Endothelial cell (in vitro differentiated cells): ENCODE measurements at places on chromosomes 6 and 20.
A peak's percentile ranks its signal among the peaks of the same experiment; 100 is the strongest.

GRCh38 chr20:20446001-20446400 lies 78.1 kb downstream of the INSM1 start:
- no peak for DNase-seq
- no peaks in the 10 kb centered on the region for H3K27me3 ChIP-seq
- no peak overlapping the region for H3K27ac ChIP-seq
- no peaks in the 10 kb centered on the region for H3K4me1 ChIP-seq

GRCh38 chr6:104532462-104532861 lies 327.3 kb downstream of the HACE1 start:
- DNase-seq, result no peak
- peaks cover 4% of the 10 kb centered on the region for H3K27me3 ChIP-seq
- no peak overlapping the region for H3K27ac ChIP-seq
- H3K4me1 ChIP-seq, result peaks cover 7% of the 10 kb centered on the region
- no peaks in the 10 kb centered on the region for H3K36me3 ChIP-seq

DNA sequence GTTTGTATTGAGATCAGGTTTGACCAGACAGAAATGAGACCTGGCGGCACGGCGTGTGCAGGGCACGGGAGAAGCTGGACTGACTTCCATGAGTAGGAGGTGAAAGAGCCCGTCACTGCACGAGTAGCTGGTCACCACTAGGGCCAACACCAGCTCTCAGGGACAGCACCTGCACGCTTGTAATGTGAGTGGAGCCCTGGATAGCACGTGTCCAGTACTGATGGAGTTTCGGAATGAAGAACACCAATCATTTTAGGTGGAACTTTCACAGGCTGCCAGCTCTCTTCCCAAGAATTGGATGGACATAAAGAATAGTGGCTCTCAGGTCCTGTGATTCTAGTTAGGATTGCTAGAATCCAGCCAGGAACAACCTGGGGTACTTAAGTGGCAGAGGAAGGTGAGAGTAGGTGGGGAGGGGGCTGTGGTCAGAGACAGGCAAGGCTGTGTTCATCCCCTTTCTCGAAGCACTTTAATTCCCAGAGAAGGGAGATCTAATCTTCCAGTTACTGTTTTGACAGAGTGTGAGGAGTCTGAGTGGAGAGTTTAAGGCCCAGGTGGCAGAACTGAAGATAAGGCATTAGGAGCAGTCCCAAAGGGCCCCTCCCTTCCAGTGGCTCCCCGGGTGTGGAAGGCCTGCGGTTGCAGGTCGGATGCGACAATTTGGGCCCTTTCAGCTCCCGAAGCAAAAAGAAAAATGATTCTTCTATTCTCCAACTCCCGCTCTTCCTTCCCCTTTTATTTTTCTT lies 314.8 kb downstream of the QKI start:
- H3K27me3 ChIP-seq, result peaks cover 6% of the 10 kb centered on the region
- H3K4me3 ChIP-seq, result no peak overlapping the region
- H3K36me3 ChIP-seq, result no peaks in the 10 kb centered on the region
- DNase-seq, result no peak
- H3K27ac ChIP-seq, result no peak overlapping the region

DNA sequence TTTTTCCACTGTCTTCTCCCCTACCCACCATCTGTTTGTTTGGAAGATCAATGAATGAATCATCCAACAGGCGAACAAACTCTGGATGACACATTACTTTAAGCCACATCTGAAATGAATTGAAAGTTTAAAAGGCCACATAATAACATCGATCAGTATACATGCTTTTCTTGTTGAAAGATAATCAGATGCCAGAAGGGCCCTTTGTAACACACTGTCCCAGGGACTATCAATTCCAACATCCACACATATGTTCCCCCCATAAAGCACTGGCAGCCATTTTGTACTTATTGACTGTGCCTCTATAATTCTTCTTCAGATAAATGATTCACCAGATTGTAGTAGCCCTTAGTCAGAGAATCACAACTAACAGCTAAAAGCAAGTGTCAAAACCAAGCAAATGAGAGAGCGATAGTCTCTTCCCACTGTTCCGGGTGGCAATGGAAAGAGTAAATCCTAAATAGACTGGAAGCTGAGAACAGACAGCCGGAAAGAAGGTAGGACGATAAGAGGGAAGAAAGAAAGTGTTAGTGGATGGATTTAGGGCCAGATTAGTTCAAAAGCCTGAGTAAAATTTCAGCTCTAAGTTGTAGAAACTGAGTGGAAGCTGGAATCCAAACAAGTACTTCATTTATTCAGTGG lies 184.9 kb upstream of the TENT5A start:
- no peaks in the 10 kb centered on the region for H3K36me3 ChIP-seq
- H3K27me3 ChIP-seq, result peaks cover 2% of the 10 kb centered on the region

GRCh38 chr6:116458264-116458663 lies 2.9 kb upstream of the CALHM6 start:
- H3K4me1 ChIP-seq, result peaks cover 14% of the 10 kb centered on the region
- peaks cover 2% of the 10 kb centered on the region for H3K27me3 ChIP-seq
- H3K4me3 ChIP-seq, result no peak overlapping the region
- DNase-seq, result no peak
- H3K36me3 ChIP-seq, result no peaks in the 10 kb centered on the region

GRCh38 chr6:33707771-33708170 lies 3.7 kb downstream of the UQCC2 start:
- no peak overlapping the region for H3K4me3 ChIP-seq
- no peak overlapping the region for H3K27ac ChIP-seq
- peaks cover 33% of the 10 kb centered on the region for H3K36me3 ChIP-seq
- no peak for DNase-seq
- H3K4me1 ChIP-seq, result peaks cover 28% of the 10 kb centered on the region

GRCh38 chr6:87384038-87384437 lies 23.7 kb upstream of the CFAP206 start:
- no peak overlapping the region for H3K27ac ChIP-seq
- H3K36me3 ChIP-seq, result no peaks in the 10 kb centered on the region

GRCh38 chr6:27145731-27146455 lies 101.6 kb upstream of the PRSS16 start:
- no peak overlapping the region for H3K4me3 ChIP-seq
- H3K27me3 ChIP-seq, result no peaks in the 10 kb centered on the region
- peak; percentile 37 for DNase-seq
- no peak overlapping the region for H3K27ac ChIP-seq

- H3K27ac ChIP-seq, result no peak overlapping the region
- H3K4me3 ChIP-seq, result no peak overlapping the region
- H3K27me3 ChIP-seq, result peaks cover 10% of the 10 kb centered on the region
- peaks cover 4% of the 10 kb centered on the region for H3K36me3 ChIP-seq
- no peak for DNase-seq
Observed at GRCh38 chr6:149884617-149885016, 13.3 kb downstream of the RAET1E start.

DNA sequence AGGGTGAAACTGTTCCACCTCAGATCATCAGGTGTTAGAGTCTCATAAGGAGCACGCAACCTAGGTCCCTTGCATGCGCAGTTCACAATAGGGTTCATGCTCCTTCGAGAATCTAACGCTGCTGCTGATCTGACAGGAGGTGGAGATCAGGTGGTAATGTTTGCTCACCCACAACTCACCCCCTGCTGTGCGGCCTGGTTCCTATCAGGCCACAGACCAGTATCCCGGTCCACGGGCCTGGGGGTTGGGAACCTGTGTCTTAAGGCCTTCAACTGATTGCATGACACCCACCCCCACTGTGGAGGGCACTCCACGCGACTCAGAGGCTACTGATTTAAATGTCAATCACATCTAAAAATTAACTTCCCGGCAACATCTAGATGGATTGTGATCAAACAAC lies 411.2 kb upstream of the SULF2 start:
- no peak overlapping the region for H3K27ac ChIP-seq
- no peak overlapping the region for H3K4me3 ChIP-seq
- no peaks in the 10 kb centered on the region for H3K36me3 ChIP-seq
- no peak for DNase-seq
- no peaks in the 10 kb centered on the region for H3K4me1 ChIP-seq
- H3K27me3 ChIP-seq, result peaks cover 14% of the 10 kb centered on the region

DNA sequence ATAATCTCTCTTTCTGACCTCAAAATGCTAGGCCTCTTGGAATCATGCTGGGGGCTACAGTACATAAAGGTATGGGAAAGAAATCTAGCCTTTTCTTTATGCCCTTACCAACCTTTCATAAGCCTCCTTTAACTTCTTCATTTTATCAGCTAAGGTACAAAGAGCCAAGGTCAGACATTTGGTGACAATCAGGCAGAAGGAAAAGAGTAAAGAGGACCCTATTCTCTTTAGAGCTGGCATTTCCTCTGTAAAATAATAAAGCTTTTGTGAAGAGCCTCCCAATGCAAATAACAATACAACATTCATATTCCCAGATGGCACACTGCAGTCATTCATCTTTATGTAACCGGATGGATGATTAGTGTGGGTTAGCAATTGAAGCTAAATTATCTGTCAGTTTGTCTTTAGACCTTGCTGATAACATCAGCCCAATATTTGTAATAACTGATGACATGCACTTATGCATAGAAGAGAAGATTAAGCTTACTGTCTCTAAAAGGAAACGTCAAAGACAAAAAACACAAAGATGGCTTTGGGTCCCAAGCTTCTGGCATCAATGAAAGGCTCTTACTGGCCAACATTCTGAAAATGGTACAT lies 163.1 kb downstream of the IBTK start:
- no peaks in the 10 kb centered on the region for H3K27me3 ChIP-seq
- H3K27ac ChIP-seq, result no peak overlapping the region
- no peaks in the 10 kb centered on the region for H3K4me1 ChIP-seq
- no peak overlapping the region for H3K4me3 ChIP-seq

DNA sequence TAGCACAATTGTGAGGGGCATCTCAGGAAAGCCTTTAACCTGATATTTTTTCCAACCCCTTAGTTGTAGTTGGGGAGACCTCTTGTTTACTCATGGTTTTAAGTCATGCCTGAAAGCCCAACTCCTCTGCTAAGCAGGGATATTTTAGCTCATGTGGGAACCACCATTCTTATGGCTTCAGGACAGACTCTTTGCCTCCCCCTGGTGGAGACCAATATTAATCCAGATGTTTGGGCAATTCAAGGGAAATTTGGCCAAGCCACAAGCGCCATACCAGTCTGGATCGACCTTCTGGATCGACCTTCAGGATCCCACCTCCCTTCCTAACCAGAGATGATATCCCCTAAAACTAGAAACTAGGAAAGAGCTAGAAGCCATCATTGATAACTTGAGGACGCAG lies 211.2 kb downstream of the C6orf118 start:
- peaks cover 3% of the 10 kb centered on the region for H3K27me3 ChIP-seq
- H3K4me3 ChIP-seq, result no peak overlapping the region
- H3K4me1 ChIP-seq, result no peaks in the 10 kb centered on the region
- H3K36me3 ChIP-seq, result peaks cover 3% of the 10 kb centered on the region
- DNase-seq, result no peak
- H3K27ac ChIP-seq, result no peak overlapping the region

- H3K36me3 ChIP-seq, result no peaks in the 10 kb centered on the region
- H3K27ac ChIP-seq, result no peak overlapping the region
- DNase-seq, result no peak
- H3K27me3 ChIP-seq, result no peaks in the 10 kb centered on the region
- no peak overlapping the region for H3K4me3 ChIP-seq
Observed at GRCh38 chr6:20919677-20920385, 385.6 kb downstream of the CDKAL1 start.

GRCh38 chr6:113281431-113281830 lies 575.7 kb upstream of the MARCKS start:
- DNase-seq, result no peak
- no peak overlapping the region for H3K4me3 ChIP-seq
- no peaks in the 10 kb centered on the region for H3K36me3 ChIP-seq

- H3K27ac ChIP-seq, result no peak overlapping the region
- H3K4me3 ChIP-seq, result no peak overlapping the region
- no peaks in the 10 kb centered on the region for H3K36me3 ChIP-seq
- H3K4me1 ChIP-seq, result peaks cover 5% of the 10 kb centered on the region
- H3K27me3 ChIP-seq, result peaks cover 4% of the 10 kb centered on the region
Observed at GRCh38 chr6:168542301-168542700, 101.3 kb downstream of the SMOC2 start.

DNA sequence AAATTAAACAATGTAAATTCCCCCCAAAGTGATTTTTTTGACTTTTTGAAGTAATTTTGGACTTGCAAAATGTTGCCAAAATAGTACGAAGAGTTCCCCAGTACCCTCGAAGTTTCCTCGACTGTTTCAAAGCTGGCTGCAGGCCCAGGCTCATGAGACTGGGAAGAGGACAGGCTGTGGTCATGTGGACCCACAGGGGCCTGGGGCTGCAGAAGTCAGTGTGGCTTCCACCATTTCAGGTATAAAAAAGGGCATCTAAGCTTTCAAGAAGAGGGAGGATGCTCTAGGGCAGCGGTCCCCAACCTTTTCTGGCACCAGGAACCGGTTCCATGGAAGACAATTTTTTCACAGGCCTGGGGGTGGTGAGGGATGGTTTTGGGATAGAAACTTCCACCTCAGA lies 75.0 kb downstream of the PTPN1 start:
- no peaks in the 10 kb centered on the region for H3K4me1 ChIP-seq
- H3K4me3 ChIP-seq, result no peak overlapping the region
- DNase-seq, result no peak

DNA sequence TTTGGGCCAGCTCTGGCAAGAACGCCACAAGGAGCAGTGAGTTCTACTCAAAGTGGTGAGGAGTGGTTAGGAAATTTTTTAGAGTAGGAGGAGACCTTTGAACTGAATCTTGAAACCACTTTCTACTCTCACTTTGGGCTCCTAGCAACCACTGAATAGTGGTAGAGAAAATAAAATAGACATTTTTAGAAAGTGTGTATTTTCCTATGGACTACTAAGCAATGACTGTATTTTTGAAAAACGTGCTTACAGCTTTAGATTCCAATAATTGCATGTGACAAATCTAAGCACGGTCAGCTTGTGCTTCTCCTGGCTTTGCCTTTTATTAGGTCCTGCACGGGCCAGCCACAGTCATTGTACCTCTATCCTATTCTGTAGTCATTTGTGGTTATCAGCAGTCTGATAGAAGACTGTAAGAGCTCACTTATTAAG lies 8.7 kb upstream of the IFNGR1 start:
- no peaks in the 10 kb centered on the region for H3K36me3 ChIP-seq
- no peak for DNase-seq
- H3K4me1 ChIP-seq, result peaks cover 25% of the 10 kb centered on the region
- H3K27ac ChIP-seq, result no peak overlapping the region

- no peaks in the 10 kb centered on the region for H3K27me3 ChIP-seq
- no peak for DNase-seq
- H3K36me3 ChIP-seq, result no peaks in the 10 kb centered on the region
- H3K4me3 ChIP-seq, result no peak overlapping the region
Observed at GRCh38 chr6:19209202-19209601, 628.0 kb upstream of the ID4 start.

GRCh38 chr6:24228681-24229255 lies 102.8 kb downstream of the NRSN1 start:
- DNase-seq, result no peak
- H3K27ac ChIP-seq, result no peak overlapping the region
- H3K27me3 ChIP-seq, result no peaks in the 10 kb centered on the region
- H3K4me3 ChIP-seq, result no peak overlapping the region

DNA sequence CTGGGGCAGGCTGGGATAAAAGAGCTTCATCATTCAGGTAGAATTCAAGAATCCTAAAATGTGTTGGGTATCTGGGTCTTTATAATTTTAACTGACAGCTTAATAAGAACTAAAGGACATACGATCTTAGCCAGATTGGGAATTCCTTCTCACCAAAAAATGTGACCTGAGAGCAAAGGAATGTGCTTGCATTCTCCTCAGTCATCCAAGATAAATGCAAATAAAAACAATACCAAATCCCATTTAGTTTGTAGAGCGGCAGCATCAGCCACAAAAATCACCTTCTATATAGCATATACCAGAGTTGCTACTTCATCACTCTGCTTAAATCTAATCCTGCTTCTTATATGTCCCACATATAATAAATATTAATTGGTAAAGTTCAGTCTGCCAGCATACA lies 16.9 kb downstream of the USP49 start:
- H3K4me1 ChIP-seq, result no peaks in the 10 kb centered on the region
- no peak overlapping the region for H3K4me3 ChIP-seq
- no peaks in the 10 kb centered on the region for H3K36me3 ChIP-seq
- no peak for DNase-seq
- H3K27ac ChIP-seq, result no peak overlapping the region
